CD4-positive, alpha-beta T cell (primary cell): ENCODE measurements at places on chromosomes 3 and 15.
A peak's percentile ranks its signal among the peaks of the same experiment; 100 is the strongest.

DNA sequence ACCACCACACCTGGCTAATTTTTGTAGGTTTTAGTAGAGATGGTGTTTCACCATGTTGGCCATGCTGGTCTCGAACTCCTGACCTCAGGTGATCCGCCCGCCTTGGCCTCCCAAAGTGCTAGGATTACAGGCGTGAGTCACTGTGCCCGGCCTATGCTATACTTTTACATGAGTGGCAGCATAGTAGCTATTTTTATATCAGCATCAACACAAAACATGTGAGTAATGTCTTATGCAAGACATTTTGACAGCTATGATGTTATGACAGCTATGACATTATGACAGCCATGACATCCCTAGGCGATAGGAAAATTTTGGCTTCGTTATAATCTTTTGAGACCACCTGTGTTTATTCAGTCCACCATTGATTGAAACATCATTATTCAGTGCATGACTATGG, 4.1 kb upstream of the NAALADL2 start:
- DNase-seq = no peak

DNA sequence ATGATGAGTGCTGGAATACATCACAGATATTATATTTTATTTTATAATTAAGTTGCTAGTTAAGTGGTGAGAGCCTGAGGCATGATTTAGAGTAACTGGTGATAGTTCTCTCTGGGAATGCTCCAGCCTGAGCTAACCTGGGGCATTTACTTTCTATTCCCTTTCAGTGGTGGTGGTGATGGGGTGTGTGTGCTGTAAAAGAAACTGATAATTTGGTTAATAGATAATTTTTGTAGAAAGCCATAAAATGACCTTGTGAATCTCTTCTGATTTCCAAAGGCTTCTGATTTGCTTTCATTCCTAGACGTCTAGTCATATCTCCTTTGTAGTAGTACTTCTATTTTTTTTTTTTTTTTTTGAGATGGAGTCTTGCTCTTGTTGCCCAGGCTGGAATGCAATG, 46.8 kb upstream of the DPPA4 start:
- DNase-seq = no peak

DNA sequence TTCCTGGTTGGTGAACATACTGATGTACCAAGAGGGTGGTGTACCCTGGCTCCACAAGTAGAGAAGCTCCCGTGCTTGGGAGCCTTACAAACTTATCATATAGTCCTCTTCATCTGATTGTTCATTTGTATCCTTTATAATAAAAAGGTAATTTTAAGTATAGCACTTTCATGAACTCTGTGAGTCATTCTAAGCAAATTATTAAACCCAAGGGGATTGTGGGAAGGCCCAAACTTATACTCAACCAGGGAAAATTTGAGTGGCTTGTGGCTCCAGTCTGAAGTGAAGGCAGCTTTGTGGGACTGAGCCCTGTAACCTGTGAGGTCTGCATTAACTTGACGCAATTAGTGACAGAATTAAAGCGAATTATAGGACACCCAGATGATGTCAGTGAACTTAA, 29.0 kb downstream of the TTBK2 start:
- no peak for DNase-seq

- DNase-seq = no peak
These were observed 11.9 kb downstream of the ARIH2 start for GRCh38 chr3:48930590-48930989.

DNA sequence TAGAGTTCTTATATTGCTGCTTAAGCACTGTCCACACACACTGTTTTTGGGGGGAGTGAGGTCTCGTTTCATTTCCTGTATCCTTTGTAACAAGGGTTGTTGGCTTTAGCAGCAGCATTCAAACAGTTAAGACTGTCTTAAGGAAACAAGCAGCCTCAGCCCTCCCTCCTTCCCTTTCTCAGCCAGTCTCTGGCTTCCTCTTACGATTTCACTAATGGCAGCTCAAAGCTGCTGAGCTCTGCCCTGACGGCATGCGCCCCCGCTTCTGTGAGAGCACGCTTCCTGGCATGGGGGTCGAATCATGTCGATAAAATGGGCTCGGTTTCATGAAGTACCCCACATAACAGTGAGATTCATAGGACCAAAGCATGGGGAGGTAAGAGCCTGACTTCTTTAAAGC, 105.0 kb downstream of the KLHL25 start:
- DNase-seq = peak; percentile 46

DNA sequence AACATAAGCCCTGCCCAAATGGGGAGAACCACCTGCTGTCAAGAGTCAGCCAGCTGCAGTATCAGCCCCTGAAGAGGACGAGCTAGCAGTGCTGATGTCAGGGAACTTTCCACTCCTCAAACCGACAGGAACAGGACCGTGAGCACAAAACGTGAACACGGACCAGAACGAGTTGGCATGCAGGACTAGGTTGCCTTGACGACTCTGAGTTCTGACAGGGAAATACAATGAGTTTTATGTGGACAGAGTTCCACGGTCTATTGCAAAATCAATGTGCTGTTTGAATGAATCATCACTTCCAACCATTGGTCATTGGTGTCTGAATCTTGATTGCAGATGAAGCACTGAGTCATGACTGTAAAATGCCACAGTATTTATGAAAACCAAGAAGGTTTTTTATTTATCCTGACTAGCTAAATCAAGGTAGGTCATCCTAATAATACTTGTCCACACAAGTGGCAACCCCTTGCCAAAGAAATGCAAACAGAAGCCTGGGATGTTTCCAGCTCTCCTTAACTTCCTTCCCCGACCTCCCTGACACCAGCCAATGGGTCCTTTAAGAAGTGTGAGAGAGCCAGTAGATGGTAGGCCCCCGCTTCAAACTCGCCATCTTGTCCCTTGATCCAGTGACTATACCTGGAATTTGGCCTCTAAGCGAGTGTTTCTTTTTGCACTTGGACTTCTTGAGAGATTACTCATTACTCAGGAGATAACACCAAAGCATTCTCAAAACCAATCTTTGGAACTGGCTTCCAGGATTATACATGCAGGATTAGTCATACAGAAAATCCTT, 119.6 kb downstream of the ASB7 start:
- DNase-seq = no peak

GRCh38 chr3:12415014-12415680, 69.1 kb upstream of the TSEN2 start:
- no peak for DNase-seq

DNA sequence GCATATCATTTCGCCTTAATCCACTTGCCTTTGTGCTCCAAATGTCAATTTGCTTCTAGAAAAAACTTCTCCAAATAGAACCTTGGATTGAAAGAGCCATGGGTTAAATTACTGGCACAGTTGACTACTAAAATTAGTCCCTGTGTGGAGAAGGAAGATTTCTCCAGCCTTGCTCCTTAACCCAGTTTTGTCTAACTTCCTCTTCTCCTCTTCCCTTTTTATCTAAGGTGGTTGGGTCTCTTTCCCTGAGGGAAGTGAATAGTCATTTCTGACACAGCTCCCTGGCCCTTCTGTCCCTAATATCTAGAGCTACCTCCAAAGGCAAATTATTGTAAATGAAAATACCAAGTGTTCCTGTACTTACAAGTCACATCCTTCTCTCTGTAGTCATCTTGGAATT, 527.9 kb upstream of the TBL1XR1 start:
- DNase-seq = no peak

DNA sequence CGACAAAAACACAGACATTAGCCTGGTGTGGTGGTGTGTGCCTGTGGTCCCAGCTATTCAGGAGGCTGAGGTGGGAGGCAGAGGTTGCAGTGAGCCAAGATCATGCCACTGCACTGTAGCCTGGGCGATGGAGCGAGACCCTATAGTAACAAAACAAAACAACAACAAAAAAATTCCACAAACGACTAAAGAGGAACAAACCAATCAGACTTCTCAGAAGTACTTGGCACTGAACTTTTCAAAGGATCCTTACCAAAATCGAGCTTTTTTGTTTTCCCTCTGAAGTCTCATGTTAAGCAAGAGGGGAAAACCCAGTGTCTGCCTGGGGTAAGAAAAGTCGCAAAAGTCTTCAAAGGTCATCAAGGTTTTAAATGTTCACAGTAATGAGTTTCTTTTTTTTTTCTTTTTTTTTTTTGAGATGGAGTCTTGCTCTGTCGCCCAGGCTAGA, 30.1 kb upstream of the TFRC start:
- DNase-seq = no peak

GRCh38 chr3:179151474-179151873, 3.3 kb downstream of the PIK3CA start:
- no peak for DNase-seq

GRCh38 chr3:4061195-4061594, 242.0 kb upstream of the SETMAR start:
- no peak for DNase-seq

DNA sequence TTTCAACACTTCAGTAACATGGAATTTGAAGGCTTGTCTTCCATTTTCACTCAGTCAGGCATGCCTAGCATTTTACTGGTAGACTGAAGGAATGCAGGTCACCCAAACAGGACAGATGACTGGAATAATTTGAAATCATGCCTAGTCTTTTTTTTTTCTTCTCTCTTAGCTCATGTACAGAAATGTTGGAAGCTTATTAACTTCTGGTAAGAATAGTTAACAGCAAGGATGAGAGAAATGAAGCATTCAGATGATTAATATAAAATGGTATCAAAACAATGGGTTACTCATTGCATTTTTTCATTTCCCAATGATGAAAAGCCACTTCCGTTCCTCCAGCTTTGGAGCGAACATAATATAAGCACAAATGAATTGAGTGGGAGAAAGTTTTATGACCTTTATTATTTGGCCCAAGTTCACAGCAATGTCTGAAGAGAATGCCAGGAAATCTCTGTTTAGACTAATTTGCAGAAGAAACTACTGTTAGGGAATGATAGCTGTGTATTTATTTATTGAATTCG, 431.6 kb upstream of the RASGRP1 start:
- no peak for DNase-seq

DNA sequence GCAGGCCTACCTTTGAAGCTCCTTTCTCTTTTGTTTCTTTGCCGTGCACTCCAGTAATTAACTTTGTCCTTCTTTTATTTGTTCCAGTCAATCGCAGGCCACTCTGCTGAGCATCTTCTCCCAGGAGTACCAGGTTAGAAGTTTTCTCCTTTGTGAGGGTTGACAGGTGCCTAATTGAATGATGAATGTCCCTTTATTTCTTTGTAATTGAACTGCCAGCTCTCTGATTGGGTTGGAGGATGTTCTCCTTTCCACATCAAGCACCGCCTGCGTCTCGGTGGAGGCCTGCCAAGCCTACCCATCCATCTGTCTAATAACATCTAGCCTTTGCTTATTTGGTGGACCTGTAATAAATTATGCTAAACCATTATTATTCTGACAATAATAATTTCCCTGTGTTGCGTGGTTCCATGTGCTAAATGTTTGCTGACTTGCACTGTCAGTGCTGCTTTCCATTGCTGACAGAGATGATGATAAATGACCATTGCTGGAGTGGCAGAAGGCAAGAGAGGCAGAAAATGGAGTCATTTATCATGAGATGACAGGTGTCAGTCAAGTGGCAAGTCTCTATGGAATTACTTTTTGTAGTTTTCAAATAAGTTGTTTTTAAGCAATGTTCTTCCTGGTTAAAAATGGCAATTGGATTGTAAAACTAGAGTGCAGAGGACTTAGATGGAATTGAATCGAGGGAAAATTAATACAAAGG, 64.9 kb downstream of the CDIN1 start:
- DNase-seq = no peak

DNA sequence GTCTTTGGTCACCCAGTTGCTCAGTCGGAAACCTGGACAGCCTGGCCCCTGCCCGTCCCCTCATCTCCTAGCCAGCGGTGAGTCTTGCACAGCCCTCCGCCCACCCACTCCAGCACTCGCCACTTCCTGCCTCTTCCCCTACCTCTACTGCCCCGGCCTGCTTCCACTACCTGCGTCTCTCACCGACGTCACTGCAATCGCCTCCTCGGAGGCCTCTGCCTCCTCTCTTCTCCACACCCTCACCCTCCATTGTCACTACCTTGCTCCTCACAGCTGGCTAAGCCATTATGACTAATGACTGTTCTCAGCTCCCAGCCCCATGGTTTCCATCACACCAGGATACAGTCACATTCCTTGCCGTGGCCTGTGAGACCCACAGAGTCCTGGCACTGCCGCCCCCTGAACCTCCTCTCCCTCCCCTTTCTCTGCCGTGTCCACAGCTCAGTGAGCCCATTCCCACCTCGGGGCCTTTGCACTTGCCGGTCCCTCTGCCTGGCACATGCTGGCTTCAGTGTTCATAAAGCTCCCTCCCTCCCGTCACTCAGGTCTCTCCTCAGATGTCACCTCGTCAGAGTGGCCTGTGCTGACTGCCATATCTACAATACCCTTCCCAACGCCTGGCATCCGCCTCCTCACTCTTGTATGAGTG, 104.8 kb downstream of the FBLN2 start:
- DNase-seq = no peak

- peak; percentile 82 for DNase-seq
These were observed 4.8 kb downstream of the SACM1L start for GRCh38 chr3:45693941-45694521.

DNA sequence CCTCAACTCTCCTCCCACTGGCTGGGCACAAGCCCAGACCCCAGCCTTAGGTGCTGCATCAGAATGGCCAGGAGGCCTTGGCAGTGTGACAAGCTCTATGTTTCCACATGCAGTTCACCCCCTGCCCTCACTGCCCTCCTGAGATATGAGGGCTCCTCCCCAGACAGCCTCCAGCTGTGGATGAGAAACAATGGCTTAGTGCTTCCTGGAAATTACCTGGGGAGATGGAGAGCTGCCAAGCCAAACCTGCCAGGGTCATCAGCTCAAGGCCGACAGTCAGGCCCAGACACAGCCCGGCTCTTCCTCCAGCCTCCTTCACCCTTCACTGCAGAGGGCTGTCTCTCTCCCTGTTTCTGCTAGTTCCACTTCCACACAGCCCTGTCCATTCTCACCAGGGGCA, 76.3 kb downstream of the MYLK start:
- no peak for DNase-seq

DNA sequence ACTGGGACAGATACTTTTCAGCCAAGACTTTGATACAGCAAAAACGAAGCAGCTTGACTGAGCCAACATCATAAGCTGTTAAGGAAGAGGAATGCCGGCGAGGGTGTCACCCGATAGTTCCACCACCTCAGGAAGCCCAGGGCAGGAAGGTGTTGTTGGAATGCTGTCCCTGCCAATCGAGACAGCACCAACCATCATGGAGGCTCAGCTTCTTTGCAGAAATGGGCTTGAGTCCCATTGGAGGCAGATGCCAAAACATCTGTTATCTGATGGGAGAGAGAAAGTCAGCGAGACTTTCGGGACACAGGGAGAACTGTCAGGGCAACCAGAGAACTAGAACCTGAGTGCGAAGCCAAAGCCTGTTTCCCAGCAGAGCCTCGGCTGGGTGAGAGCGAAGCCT, 50.7 kb downstream of the CA12 start:
- no peak for DNase-seq

- DNase-seq = peak; percentile 60
These were observed 13.4 kb upstream of the GHSR start for GRCh38 chr3:172461530-172462138.
